ENCODE measurements at places on chromosomes 11 and 22.

DNA sequence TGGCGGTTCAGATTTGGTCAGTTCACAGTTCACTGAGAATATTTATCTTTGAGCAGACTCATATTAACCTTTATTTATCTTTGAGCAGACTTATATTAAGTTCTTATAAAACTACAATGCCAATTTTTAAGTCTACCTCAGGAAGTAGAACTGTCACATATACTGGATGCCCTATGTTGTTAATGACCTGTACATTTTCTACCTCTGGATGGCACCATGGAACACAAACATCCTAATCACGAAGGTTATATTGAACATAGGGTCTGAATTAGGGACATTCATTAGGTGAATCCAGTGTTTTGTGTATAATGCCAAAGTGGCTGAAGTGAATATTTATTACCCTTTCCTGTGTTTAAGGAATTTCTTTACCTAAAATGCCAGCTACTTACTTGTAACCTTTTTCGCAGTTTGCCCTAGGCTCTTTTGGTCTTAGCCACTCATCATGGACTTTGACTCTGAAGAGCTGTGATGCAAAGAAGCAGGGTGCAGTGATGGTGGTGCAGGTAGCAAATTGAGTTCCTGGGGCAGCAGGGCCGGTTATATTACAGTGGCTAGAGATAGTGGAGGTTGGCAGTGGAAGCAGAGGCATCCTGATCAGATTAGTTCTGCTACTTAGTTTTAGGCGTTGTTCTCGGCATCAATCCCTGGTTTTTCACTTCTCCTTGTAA, 71.8 kb downstream of the STIM1 start:
- DNase-seq, result no peak

DNA sequence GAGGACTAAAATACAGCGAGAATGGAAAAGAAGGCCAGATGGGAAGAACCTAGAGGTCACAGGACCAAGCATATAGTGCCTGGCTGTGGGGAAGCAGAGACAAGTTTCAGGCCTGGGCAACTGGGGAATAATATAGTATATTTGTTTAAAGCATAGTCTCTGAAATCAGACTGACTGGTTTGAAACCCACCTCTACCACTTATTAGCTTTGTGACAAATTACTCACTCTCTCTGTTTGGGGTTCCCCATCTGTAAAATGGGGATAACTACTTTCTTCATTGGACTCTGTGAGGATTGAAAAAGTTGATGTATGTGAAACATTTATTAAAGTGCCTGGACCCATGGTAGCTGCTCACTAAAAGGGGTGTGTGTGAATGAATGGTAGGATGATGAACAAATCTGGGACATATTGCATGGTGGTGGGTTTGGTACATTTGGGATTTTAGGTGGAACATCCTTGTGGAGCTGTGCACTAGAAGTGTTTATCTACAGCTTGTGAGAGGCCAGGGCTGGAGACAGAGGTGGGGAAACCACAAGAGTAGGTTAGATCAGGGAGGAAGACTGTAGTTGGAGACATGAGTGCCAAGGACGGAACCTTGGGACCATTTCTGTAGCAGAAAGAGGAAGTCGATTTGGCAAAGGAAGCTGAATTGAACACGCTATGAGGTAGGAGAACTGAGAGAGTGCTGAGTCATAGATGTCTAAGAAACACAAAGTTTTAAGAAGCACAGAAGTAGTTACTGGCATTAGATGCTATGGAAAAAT, 52.6 kb downstream of the SWAP70 start:
- peak; percentile 80 for DNase-seq

- DNase-seq, result no peak
Measured at GRCh38 chr11:44047931-44048431, at the start of gene ACCSL. TSS of gene ACCSL (plus strand) at chr11:44047981. CDS start at chr11:44048037, 56 bp downstream.

DNA sequence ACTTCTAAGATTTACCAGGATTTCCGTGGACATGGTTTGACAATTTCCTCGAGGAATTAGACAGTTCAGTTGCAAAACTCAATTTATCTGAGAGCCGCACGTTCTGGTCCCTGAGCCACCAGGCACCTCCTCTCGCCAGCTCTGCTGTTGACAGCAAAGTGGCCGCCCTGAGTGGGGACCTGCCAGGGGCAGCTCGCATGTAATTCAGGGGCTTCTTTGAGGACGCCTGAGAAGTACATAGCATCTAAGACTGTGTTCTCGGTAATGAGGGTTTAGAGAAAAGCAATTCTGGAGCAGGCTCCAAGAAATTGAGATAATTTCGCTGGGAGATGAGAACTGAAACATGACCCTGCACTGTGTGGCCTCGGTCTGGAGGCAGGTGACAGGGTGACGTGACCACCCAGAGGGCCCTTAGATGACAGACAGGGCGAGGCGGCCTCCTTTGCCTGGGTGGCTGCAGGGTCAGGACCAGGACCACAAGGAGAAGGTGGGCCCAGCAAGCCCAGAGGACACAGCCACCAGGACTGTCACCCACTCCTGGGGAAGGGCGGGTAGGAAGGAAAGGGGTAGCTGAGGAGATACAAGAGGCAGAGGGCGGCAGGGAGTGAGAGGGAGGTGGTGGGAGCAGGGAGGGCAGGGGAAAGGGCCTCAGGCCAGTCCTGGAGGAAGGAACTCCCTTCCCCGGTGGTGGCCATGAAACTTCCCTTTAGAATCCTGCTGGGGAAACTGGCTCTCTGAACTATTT, 55.0 kb downstream of the RTL6 start:
- peak; percentile 28 for DNase-seq

DNA sequence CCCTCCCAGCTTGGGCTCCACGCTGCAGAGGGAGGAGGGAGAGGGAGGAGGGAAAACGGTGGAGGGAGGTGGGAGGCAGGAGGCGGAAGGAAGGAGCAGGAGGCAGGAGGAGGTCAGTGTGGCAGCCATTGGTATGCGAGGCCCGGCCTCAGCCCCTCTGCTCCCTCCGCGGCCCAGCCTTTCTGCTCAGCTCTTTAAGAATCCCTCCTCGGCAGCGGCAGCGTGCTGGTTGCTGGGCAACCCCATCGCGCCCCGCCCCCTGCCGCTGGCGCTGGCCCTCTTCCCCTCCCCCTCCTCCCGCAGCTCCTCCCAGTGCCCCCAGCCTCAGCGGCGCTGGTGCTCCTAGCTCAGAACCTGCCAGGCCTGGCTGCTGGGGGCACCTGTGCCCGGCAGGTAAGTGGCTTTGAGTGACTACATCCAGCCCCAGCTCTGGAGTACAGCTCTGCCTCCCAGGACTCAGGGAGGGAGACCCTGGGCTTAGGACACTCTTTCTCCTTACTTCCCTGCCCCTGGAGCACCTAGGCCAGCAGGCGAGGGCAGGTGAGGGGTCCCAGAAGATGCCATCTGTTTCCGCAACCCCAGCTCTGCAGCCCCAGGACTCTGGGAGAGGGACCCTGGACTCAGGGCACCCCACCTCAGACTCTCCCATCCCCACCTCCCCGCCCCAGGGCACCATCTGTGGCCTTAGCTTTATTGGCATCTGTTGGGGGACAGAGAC, 7.2 kb upstream of the FLRT1 start:
- DNase-seq, result no peak

GRCh38 chr11:128687321-128687720, 6.6 kb upstream of the FLI1 start:
- peak; percentile 64 for DNase-seq

DNA sequence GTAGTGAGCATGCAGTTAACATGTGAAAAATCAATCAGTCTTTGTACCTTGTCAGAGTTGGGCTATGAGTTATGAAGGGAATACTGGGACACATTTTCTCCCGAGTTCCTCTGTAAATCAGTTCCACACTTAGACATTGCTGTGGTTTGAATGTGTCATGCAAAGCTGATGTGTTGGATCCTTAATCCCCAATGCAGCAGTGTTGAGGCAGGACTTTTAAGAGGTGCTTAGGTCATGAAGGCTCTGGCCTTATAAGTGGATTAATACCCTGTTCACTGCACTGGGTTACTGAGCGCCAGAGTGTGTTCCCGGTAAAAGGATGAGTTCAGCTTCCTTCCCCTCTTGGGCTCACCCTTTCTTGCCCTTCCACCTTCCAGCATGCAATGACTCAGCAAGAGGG, 742.1 kb upstream of the TENM4 start:
- no peak for DNase-seq

DNA sequence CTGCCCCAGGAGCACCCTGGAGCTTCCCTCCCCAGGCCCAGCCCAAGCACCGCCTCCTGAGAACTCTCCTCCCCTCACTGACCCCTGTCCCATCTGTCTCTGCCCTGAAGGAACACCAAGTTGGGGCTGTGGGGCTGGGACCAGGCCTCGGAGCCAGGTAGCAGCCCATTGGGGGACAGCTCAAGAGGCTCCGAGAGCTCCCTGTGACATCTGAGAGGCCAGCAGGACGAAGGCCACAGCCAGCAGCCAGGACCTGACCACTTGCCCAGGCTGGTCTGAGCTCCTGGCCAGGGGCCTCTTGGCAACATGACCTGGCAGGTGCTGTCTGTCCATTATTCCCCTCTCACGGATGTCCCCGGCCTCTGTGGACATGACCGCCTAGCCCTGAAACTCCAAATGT, 33.7 kb downstream of the IGF2 start:
- no peak for DNase-seq

DNA sequence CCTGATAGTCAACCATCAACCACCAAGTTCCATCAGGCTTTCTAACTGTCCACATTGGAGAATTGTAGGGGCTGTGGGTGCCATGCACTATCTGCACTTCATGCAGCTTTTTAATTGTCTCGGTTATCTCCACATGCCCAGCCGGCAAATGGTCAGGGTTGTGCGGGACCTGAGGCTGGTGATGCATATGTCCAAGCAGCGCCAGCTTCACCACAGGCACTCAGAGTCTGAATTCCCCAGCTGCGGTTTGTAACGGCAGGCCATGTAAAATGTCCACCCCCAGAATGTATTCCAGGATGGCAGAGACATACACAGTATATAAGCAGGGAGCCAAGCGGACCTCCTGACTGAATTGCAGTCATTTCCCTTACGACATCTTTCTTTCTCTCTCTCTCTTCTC, 435.6 kb downstream of the DYNC2H1 start:
- no peak for DNase-seq

DNA sequence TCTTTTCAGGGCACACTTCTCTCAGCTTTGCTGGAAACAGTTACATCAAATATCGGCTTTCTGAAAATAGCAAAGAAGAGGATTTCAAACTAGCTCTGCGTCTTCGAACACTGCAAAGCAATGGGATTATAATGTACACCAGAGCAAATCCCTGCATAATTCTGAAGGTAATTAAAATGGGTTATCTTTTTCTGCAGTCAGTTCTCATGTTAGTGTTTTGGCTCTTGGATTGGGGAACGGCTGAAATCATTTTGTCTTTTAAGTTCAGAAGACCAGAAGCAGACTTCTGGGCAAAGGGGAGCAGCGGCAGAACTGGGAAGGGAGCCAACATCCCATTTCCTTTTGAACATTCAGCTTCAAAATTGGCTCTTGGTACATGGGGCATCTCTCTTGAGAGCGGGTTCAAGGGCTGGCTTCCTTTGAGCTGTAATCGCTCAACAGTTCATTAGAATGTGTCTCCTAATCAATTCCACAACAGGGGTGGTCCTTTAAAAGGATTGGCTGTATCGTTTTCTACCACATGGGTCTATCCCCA, 110.2 kb upstream of the MTNR1B start:
- DNase-seq, result no peak

Measured in suppressor macrophage (primary cell).